Activated CD8-positive, alpha-beta memory T cell treated with anti-CD3 and anti-CD28 coated beads, Interleukin-2, amount 10 ng/mL, durations not matched to agents 7 days and 5 days (primary cell): ENCODE measurements at places on chromosomes 5 and 9.
A peak's percentile ranks its signal among the peaks of the same experiment; 100 is the strongest.

GRCh38 chr9:91392435-91392834 lies 30.7 kb upstream of the AUH start:
- peaks cover 26% of the 10 kb centered on the region for H3K4me1 ChIP-seq
- DNase-seq, result no peak
- H3K4me3 ChIP-seq, result no peak overlapping the region
- H3K36me3 ChIP-seq, result peaks cover 6% of the 10 kb centered on the region

DNA sequence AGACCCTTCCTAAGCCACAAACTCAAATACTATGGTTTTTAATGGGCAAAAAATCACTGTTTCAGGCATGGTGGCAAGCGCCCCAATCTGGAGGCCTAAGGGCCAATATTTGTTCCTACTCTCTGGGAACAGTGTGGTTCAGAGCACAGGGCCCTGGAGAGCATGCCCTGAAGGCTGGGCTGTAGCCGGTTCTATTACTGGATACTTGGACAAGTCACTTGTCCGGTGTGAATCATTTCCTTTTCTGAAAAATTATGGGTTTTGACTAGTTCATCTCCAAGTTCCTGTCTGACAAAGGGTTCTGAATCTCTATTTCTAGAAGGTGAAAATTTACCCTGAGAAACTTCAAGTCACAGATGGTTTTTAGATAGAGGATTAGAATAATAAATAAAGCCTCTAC lies 75.0 kb downstream of the OTULIN start:
- H3K4me1 ChIP-seq, result peaks cover 14% of the 10 kb centered on the region
- DNase-seq, result no peak
- H3K27ac ChIP-seq, result no peak overlapping the region
- H3K27me3 ChIP-seq, result no peaks in the 10 kb centered on the region
- H3K36me3 ChIP-seq, result peaks cover 2% of the 10 kb centered on the region
- H3K4me3 ChIP-seq, result no peak overlapping the region

DNA sequence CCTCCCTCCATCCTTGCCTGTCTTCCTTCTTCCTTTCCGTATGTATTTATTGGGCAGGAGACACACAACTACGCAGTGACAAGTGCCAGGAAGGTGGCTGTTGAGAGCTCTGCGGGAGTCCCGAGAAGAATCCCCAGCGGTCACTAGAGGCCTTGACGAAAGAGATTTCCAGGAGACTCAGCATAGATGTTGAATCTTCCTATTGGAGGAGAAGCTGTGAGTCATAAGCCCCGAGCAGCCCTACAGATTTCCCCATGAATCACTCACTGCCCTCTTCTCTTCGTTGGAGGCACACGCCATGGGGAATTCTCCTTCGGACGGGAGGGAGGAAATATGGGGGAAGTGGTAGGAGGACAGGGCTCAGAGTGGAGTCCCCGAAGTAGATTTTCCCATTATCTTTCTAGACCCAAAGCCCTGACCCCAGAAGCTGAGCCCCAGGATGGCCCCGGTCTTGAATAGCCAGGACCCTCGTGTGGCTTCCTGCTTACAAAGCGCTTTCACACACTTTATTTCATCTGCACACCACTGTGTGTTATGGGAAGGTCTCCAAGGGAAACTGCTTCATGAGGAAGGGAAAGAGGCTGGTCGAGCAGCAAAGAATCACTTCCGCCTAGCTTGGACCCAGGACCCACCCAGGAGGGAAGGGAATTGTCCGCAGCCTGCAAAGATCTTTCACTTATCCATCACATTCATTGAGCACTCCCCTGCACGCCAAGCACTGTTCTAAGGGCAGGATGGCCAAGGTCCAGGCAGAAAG lies 12.7 kb downstream of the DUSP1 start:
- H3K36me3 ChIP-seq, result no peaks in the 10 kb centered on the region
- no peak overlapping the region for H3K4me3 ChIP-seq

DNA sequence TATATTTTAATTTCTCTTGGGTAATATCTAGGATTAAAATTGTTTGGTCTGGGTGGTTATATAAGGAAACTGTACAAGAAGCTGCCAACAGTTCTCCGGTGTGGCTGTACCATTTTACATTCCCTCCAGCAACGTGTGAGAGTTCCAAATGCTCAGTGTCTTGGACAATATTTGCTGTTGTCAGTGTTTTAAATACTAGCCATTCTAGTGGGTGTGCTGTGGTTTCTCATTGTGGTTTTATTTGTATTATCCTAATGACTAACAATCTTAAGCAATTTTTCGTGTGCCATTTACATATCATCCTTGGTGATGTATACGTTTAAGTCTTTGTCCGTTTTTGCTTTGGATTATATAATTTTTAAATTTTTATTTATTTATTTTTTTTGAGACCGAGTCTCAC lies 34.0 kb downstream of the TNFSF15 start:
- peaks cover 2% of the 10 kb centered on the region for H3K36me3 ChIP-seq
- DNase-seq, result no peak

- peaks cover 32% of the 10 kb centered on the region for H3K27me3 ChIP-seq
- no peak overlapping the region for H3K4me3 ChIP-seq
- DNase-seq, result no peak
- no peak overlapping the region for H3K27ac ChIP-seq
- H3K36me3 ChIP-seq, result no peaks in the 10 kb centered on the region
- H3K4me1 ChIP-seq, result peaks cover 7% of the 10 kb centered on the region
Observed at GRCh38 chr5:138273834-138274188, 610 bp downstream of the GFRA3 start.

DNA sequence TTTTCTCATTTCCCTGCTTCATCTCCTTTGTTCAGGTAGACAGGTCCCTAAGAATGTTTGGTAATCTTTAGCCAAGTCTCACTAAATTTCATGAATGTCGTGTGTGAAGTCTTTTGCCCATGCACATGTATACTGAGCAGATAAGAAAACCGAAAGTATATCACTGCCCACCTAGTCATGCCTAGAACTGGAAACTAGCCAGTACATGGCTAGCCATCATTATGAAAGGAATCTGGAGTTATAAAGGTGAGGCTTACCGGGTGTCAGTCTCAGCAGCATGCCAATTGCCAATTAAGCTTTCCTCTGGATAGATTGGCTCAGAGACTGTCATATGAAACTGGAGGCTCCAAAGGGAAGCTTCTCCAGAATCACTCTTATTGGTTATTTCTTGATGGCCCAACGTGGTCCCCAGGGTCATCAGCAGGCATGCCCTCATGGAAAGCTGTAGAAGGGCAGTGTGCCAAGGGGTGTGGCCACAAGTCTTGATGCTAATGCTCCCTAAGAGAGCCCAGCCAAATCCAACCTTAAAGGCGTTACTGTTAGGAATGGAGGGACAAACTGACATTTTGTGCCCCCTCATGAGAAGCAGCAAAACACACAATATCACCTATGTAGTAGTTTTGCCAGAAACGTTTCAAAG lies 307.3 kb upstream of the PIK3R1 start:
- H3K36me3 ChIP-seq, result no peaks in the 10 kb centered on the region
- no peak for DNase-seq
- no peak overlapping the region for H3K4me3 ChIP-seq
- no peak overlapping the region for H3K27ac ChIP-seq
- no peaks in the 10 kb centered on the region for H3K4me1 ChIP-seq

DNA sequence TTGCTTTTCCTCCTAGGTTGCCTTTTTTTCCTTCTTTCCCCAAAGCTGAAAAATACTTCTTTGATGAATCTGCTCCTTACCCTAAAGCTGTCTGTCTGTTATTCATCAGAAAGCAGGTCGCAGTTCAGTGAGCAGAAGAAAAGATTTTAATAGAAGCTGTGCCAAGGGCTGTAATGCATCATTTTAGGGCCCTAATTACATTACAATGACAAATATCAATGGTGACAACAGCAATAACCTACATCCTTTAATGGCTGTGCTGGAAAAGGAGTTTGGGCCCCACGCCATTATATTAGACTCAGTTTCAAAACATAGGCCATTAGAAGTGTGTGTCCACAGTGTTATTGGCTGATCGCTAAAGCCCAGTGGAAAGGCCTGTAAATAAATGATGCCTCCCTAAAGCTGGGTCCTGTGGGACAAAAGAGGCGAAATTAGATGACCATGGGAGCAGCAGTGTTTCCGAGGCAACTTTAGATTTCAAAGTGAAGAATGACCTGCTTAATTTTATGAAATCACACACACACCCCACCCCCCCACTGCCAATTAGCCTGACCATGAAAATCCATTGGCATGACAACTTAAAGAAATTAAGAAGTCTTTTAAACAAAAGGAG lies 38.4 kb downstream of the TLE4 start:
- no peak for DNase-seq
- peaks cover 13% of the 10 kb centered on the region for H3K4me1 ChIP-seq
- H3K27me3 ChIP-seq, result no peaks in the 10 kb centered on the region
- H3K27ac ChIP-seq, result no peak overlapping the region

DNA sequence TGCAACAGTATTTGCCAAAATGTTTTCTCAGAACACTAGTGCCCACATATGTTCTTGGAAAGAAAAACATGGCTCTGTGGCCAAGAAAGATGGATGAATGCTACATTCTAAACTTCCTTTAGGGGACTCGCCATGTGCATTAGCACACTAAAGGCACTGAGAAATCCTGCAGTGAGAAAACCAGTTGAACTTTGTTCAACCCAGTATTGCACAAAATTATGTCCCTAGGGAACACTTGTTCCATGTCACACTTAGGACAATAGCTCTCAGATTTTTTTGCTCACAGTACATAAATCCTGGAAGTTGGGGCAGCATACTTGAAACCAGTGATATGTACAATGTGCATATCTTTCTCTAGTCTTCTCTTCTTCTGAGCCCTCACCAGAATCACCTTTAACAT lies 96.6 kb downstream of the ADRB2 start:
- H3K4me1 ChIP-seq, result peaks cover 2% of the 10 kb centered on the region
- no peak overlapping the region for H3K4me3 ChIP-seq
- peaks cover 18% of the 10 kb centered on the region for H3K27me3 ChIP-seq
- no peak for DNase-seq

GRCh38 chr9:101427957-101428655 lies 7.5 kb downstream of the ALDOB start:
- H3K27me3 ChIP-seq, result peaks cover 5% of the 10 kb centered on the region
- no peak for DNase-seq
- no peak overlapping the region for H3K27ac ChIP-seq
- no peaks in the 10 kb centered on the region for H3K4me1 ChIP-seq
- H3K36me3 ChIP-seq, result no peaks in the 10 kb centered on the region

GRCh38 chr5:160188141-160189015 lies 40.9 kb upstream of the FABP6 start:
- peaks cover 2% of the 10 kb centered on the region for H3K36me3 ChIP-seq
- H3K4me1 ChIP-seq, result no peaks in the 10 kb centered on the region
- H3K4me3 ChIP-seq, result peak overlapping the region; percentile 27
- no peak for DNase-seq
- peaks cover 22% of the 10 kb centered on the region for H3K27me3 ChIP-seq
- H3K27ac ChIP-seq, result no peak overlapping the region

DNA sequence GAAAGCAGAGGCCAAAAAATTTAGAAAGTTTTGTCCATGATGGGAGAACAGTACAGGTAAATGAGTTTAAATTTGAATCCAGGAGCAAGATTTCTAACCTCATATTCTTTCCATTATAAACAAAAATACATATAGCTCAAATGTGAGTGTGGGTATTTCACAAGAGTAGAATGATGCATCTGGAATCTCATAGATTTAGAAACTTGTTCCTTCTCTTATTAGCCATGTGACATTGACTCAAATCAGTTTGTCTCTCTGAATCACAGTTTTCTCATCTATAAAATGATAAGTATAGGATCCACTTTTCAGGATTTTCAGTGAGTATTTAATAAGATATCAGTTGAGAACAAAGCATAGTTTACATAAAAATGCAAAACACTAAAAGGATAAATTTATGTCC lies 436.3 kb upstream of the PAPPA start:
- H3K4me1 ChIP-seq, result no peaks in the 10 kb centered on the region
- no peak overlapping the region for H3K4me3 ChIP-seq
- DNase-seq, result no peak
- H3K27me3 ChIP-seq, result no peaks in the 10 kb centered on the region
- no peaks in the 10 kb centered on the region for H3K36me3 ChIP-seq

- no peak for DNase-seq
- no peaks in the 10 kb centered on the region for H3K36me3 ChIP-seq
- no peak overlapping the region for H3K27ac ChIP-seq
- H3K4me1 ChIP-seq, result no peaks in the 10 kb centered on the region
- no peak overlapping the region for H3K4me3 ChIP-seq
- H3K27me3 ChIP-seq, result no peaks in the 10 kb centered on the region
Observed at GRCh38 chr9:23412458-23412857, 413.6 kb downstream of the ELAVL2 start.

DNA sequence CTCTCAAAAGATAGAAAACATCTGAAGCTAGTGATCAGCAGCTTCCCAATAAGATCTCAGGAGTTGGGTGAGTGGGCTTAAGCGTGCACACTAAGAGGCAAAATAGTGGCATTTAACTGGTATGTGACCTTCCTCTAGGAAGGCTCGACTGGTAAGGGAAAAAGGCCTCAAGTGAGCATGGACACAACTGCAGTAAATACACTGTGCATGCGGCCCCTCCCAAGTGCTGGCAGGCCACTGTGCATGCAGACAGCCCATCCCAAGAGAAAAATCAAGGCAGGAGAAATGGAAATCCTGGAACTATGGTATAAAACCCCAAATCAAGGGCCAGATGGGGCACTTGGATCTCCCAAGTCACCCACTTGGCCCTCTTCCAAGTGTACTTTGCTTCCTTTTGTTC lies 112.7 kb downstream of the SMC2 start:
- no peak overlapping the region for H3K27ac ChIP-seq
- H3K4me3 ChIP-seq, result no peak overlapping the region
- no peak for DNase-seq
- no peaks in the 10 kb centered on the region for H3K36me3 ChIP-seq
- no peaks in the 10 kb centered on the region for H3K4me1 ChIP-seq

- H3K27me3 ChIP-seq, result no peaks in the 10 kb centered on the region
- no peak overlapping the region for H3K27ac ChIP-seq
- no peak for DNase-seq
- H3K4me3 ChIP-seq, result no peak overlapping the region
Observed at GRCh38 chr5:8060953-8061429, 192.0 kb downstream of the MTRR start.

- peaks cover 3% of the 10 kb centered on the region for H3K27me3 ChIP-seq
- H3K4me3 ChIP-seq, result no peak overlapping the region
- peaks cover 18% of the 10 kb centered on the region for H3K4me1 ChIP-seq
- no peak overlapping the region for H3K27ac ChIP-seq
Observed at GRCh38 chr9:112078432-112078831, 96.7 kb downstream of the SUSD1 start.
